ENCODE measurements at places on chromosomes 12 and 14. TPM values are rescaled to one million over a fixed set of nuclear protein-coding genes. Genes with fewer than 3 reads are reported as not detected.

The CD163L1 gene
- total RNA-seq, result 1.7 TPM

The KLHL33 gene
- total RNA-seq, result 0.31 TPM

The DUSP6 gene
- total RNA-seq, result 34.5 TPM

The PKP2 gene
- total RNA-seq, result 4.7 TPM

The BICDL1 gene
- total RNA-seq, result 25.4 TPM

The KCNC2 gene
- total RNA-seq, result 21.1 TPM

The KIAA0586 gene
- 26.7 TPM for total RNA-seq

The TEX52 gene
- not detected for total RNA-seq

The OVCH1 gene
- total RNA-seq, result 1.2 TPM

The TMEM179 gene
- 29.2 TPM for total RNA-seq

The RNASE7 gene
- total RNA-seq, result not detected

DNA sequence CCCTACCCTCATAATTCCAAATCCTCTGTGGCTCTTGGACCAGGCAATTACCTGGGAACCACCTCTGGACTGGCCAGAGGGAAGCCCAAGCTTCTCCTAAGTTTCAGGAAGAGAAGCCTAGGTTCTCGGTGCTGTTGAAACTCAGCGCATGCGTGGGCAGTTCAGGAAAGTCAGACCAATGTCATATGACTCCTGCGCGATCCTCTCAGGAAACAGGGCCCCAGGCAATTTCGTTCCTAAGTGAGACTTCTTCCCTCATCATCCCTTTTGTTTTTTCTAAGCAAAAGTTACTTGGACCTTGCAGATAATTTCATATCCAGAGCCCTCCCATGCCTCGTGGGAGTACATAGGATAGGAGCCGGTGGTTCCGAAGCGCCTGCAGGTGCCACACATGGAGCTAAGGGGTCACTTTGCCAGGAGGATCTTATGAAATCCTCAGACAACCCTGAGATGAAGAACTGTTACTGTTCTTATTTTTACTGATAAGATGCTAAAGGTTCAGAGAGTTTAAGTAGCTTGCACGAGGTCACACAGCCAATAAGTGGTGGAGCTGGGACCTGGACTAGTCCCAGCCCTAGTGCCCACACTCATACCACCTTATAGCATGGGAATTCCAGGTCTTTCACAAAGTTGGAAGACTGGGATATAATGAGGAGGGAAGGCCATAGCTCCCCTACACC lies 168.2 kb downstream of the ZFP36L1 start:
- DNase-seq, result no peak

GRCh38 chr12:27769142-27769673 lies 10.8 kb upstream of the KLHL42 start:
- no peak for DNase-seq

- DNase-seq, result no peak
Observed at GRCh38 chr14:103109535-103110441, 13.5 kb upstream of the TNFAIP2 start.

DNA sequence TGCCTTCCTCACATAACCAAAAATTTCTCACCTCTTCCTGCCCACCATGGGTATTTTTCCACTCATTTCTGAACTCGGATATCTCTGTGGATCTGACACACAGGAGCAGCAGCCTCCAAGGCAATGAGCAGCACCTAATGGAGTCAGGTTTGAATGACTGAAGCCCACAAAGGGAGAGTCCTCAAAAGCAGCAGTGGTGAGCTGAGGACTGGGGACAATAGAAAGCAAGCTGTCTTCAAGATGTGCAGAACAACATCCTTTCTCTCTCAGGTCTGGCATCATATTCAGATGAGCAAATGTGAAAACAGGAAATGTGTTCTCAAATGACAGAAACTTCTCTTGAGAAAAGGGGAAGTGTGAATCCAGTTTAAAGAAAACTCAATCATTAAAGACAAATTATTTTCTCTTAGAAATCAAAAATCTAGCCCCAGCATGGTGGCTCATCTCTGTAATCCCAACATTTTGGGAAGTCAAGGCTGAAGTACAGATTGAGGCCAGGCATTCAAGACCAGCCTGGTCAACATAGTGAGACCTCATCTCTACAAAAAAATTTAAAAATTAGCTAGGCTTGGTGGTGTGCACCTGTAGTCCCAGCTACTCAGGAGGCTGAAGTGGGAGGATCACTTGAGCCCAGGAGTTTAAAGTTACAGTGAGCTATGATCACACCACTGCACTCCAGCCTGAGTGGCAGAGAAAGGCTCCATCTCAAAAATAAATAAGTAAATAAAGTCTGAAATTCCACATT lies 54.2 kb downstream of the C12orf42 start:
- DNase-seq, result no peak

DNA sequence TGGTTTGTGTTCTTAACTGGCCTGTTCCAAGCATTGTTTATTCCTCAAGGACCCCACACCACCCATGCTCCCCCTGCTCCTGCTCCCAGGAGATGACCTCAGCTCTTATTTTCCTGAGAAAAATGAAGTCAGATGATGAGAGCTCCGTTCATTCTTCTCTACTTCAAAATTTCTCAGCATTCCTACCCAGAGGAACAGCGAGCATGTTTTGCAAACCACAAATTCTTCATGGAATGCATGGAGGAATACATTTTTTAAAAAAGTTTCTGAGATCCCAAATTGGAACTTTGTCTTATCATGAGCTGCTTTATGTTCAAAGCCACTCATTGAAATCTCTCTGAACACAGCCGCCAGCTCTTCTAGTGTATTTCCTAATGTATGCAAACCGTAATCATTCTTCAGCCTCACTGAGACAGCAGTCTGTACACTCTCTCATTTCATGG lies 44.9 kb downstream of the SYNE2 start:
- DNase-seq, result no peak

GRCh38 chr12:68794653-68795251 lies 13.2 kb upstream of the MDM2 start:
- no peak for DNase-seq

- DNase-seq, result no peak
Observed at GRCh38 chr12:57381693-57382220, 49.1 kb downstream of the R3HDM2 start.

- DNase-seq, result no peak
Observed at GRCh38 chr12:19223695-19224094, 94.2 kb downstream of the PLEKHA5 start.

GRCh38 chr12:56129206-56129941 lies 1.3 kb downstream of the ESYT1 start:
- DNase-seq, result peak; percentile 30

- DNase-seq, result no peak
Observed at GRCh38 chr12:130636370-130636769, 79.7 kb downstream of the RIMBP2 start.

DNA sequence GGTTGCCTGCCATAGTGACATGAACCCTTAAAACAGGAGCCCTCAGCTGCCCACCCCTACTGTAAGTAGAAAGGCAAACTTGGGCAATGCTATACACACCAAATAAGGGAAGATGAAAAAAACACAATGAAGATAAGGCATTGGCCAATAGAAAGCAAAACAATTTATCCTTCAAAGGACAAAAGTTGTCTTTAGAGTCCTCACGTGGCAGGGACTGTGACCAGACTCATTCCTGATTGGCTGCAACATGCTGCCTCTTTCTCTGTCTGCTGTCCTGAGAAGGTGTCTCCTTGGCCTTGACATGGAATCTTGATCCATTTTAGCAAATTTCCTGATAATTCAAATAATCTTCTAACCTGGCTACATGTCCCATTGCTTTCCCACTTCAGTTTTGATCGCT lies 131.9 kb downstream of the GPR135 start:
- no peak for DNase-seq

DNA sequence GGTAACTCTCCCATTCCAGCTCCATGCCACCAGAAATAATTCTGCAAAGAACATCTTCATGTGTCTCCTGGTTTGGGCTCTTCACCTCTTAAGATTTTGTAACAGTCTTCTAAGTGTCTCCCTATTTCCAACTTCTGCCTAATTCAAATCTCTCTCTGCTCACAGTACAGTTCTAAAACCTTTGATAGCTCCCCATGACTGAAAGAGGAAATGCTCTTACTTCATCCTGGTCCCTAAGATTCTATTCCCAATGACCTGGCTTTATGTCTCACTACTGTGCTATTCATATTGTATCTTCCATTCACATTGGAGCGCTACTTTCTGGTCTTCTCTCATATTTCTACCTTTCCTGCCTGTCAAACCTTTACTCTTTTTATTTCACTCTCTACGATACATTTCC lies 1.6 kb downstream of the AMN1 start:
- DNase-seq, result no peak

DNA sequence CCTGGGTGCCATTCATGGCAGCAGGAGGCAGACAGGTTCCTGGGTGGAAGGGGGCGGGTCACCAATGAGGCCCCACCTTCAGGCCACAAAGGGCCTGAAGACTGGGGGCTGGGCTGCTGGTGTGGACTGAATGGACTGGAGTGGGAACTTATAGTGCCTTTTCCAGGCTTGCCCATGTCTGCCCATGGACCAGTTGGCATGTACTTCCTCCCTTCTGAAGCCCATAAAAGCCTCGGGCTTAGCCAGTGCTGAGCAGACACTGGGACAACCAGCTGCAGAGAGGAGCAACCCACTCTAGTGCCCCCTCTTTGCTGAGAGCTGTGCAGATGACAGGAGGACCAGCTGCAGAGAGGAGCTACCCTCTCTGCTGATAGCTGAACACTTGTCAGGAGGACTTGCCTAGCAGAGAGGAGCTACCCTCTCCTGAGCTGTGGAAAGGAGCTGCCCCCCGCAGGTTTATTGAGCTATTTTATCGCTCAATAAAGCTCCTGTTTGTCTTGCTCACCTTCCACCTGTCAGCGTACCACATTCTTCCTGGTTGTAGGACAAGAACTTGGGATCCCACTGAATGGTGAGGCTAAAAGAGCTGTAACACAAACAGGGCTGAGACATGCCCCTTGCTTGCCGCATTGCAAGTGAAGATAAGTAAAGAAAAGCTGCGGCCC lies 34.0 kb downstream of the APAF1 start:
- DNase-seq, result no peak

GRCh38 chr12:27462151-27462694 lies 15.7 kb downstream of the SMCO2 start:
- no peak for DNase-seq

- DNase-seq, result no peak
Observed at GRCh38 chr12:54631551-54631950, 3.1 kb downstream of the LACRT start.

- no peak for DNase-seq
Observed at GRCh38 chr12:56120158-56120846, 2.2 kb downstream of the ZC3H10 start.

- no peak for DNase-seq
Observed at GRCh38 chr12:81809829-81810595, 50.9 kb upstream of the PPFIA2 start.

GRCh38 chr14:52305014-52305413 lies 9.1 kb upstream of the PTGER2 start:
- DNase-seq, result no peak

GRCh38 chr12:82019533-82019932 lies 260.4 kb upstream of the PPFIA2 start:
- no peak for DNase-seq

- DNase-seq, result no peak
Observed at GRCh38 chr14:104433401-104434213, 146.0 kb upstream of the C14orf180 start.

- DNase-seq, result no peak
Observed at GRCh38 chr12:115984616-115985015, 292.9 kb downstream of the MED13L start.

GRCh38 chr12:54272214-54272613 lies 7.7 kb downstream of the CBX5 start:
- DNase-seq, result no peak

GRCh38 chr14:99232714-99233214 lies 39.2 kb downstream of the BCL11B start:
- no peak for DNase-seq

DNA sequence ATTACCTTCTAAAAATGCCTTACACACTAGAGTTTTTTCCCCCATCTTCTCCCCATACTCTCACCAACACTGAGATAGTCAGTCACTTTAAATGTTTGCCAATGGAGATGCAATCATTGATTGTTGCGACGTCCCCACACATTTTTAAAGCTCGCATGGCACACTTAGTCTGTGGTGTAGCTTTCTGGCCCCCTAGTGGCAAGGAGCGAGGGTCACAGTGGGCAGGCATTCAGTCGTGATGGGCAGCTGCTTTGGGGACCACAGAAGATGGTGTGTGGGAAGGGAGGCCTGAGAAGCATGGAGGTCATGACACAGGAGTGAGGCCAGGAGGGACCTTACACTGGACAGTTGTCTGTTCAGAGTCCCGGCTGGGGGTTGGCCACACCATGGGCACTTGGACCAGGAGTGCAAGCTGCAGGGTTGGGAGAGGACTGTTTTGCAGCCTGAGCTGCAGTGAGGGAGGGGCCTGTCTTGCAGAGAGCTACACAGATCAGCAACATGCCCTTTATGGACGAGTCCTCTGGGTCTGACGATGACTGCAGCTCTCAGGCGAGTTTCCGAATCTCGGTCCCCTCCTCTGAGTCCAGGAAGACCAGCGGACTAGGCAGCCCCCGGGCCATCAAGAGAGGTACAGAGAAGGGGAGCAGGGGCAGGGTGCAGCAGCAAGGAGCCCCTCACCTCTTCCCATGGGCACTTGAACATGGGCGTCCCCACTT lies 28.6 kb downstream of the PIGH start:
- DNase-seq, result peak; percentile 11

All from occipital lobe (tissue), 3 donors.